CD8-positive, alpha-beta memory T cell (primary cell): ENCODE measurements at places on chromosomes 4 and X. TPM values are rescaled to one million over a fixed set of nuclear protein-coding genes. Genes with fewer than 3 reads are reported as not detected.

DNA sequence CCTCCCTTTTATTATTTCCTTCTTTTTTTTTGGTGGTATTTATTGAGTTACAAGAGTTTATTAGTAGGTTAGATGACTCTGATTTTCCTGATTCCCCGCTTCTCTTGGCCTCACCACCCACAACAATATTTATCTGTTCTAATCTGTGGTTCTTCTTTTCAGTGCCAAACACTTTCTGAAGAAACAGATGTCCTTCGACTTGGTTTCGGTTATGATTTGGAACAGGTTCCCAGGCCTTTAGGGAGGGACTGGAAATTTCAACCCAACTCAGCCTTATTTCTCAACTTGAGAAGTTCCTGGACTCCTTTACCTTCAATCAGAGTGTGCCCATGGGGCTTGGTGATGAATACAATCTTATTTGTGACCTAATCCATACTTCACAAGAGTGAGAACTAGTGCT is 108.1 kb downstream of the UCHL1 start:
- DNase-seq, result no peak

DNA sequence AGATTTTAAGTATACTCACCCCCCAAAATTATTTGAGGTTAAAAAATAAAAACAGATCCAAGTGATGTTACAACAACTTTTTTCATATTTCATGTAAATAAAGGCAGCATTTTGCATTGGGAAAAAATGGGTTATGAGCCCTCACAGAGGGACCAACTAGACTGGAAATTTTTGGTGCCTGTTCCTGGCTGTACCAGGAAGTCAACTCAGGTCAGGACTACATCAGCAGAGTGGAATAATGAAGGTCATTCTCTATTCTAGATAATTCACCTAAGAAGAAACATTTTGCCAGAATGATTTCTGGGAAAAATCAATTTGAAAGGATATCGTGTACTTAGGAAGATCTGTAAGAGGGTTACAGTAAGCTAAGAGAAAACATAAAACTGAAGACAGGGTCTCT is 66.8 kb downstream of the CORIN start:
- no peak for DNase-seq

DNA sequence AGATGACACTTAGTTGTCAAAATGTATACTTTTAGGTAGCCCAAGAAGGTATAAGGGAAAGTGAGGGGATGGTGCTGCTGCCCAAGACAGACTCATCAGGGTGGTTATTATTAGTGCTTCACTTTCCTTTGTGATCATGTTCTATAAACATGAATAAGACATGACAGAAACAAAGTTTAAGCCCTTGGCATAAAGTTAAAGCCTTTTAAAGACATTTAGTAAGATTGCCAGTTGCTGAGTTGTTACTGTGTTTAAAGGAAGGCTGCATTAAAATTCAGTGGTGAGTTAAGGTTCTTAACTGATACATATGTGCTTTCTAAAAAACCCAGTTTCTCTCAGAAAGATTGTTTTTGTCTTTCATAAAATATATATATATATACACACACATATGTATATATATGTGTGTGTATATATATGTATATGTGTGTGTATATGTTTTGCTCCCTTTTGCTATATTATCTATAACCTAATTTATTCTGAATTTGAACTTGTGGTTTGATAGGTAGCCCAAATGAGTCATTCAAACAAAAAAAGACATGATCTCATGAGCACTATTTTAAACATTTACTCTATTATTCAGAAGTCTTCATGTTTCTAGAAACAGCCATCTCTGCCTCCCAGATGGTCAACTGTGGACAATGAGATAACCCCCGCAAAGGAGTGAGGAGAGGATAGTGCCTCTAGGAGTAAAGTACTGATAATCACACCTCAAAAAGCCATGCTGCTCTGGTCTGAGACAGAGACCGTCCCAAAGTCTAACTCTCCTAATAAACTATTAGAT is 98.1 kb upstream of the OTUD4 start:
- no peak for DNase-seq

Gene RNF128
- total RNA-seq, result not detected
